ENCODE measurements at places on chromosomes 4 and X. TPM values are rescaled to one million over a fixed set of nuclear protein-coding genes. Genes with fewer than 3 reads are reported as not detected.

PABPC1L2A gene
- not detected for total RNA-seq

DNA sequence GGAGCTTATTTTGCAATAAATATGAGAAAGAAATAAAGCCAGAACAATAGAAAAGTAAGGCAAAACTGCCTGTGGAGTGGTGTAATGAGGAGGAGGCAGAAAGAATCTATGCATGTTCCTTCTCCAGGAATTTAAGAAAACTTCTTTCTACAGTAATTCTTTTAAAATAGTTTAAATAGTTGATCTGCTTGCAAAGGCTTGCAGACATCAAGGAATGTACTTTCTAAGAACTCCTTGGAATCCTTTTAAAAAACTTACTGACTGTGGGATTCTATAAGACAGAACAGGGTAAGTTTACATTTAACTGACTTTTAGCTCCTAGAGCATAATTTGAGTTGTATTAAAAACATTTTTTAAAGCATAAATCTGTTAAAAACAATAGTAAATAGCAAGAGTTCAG lies 63.2 kb upstream of the ALB start:
- no peak overlapping the region for H3K4me3 ChIP-seq
- H3K27ac ChIP-seq = no peak overlapping the region
- H3K36me3 ChIP-seq = no peaks in the 10 kb centered on the region

GRCh38 chrX:47169273-47169672 lies 24.3 kb downstream of the RBM10 start:
- no peak overlapping the region for H3K27ac ChIP-seq
- H3K27me3 ChIP-seq = peaks cover 6% of the 10 kb centered on the region
- H3K36me3 ChIP-seq = peaks cover 17% of the 10 kb centered on the region
- no peak overlapping the region for H3K4me3 ChIP-seq

DNA sequence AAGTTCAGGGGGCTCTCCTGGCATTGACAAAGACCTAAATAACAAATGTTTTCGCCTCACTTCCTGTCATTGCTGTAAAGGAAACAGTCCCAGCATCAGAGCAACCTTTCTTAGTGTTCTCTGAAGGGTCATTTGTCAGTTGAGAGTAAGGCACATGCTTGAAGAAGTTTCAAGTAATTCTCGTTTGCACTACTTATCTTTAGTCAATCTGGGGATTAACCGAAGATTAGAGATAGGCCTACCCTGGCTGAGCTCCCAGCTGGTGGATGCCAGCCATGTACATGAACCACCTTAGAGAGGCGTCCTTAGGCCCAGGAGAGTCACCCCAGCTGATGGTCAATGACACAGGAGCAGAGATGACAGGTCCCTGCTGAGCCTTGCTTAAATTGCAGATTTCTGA lies 189.9 kb upstream of the PGRMC2 start:
- H3K36me3 ChIP-seq = no peaks in the 10 kb centered on the region
- H3K27me3 ChIP-seq = no peaks in the 10 kb centered on the region
- no peak overlapping the region for H3K27ac ChIP-seq
- H3K4me1 ChIP-seq = no peaks in the 10 kb centered on the region
- H3K4me3 ChIP-seq = no peak overlapping the region

DNA sequence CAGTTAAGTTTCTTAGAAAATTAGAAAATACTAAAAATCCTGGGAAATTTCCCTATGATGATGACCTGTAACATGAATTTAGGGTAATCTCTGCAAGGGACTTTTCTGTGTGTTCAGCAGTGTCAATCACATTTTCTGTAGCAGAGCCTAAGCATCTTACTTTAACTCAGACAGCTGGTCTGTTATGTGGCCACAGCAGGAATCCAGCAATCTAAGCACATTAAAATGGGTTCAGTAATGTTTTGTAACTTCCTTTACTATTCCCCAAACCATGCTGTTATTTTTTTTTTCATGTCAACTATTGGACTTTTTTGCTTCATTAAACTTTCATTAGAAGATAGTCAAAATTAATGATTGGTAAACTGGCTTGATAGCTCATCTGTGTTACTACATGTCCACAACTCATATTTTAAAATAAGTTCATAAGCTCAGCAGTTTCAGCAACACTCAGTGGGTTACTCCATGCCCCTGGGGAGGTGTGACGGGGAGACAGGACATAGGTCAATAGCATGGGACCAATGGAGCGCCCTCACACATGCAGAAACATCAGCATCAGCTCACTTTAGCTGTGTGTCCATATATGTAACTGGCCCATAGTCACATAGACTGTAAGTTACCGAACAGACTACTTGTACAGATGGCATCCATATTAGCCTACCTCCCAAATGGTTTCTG lies 168.0 kb upstream of the PACRGL start:
- no peaks in the 10 kb centered on the region for H3K27me3 ChIP-seq
- DNase-seq = no peak
- H3K4me3 ChIP-seq = no peak overlapping the region
- no peaks in the 10 kb centered on the region for H3K4me1 ChIP-seq
- peaks cover 3% of the 10 kb centered on the region for H3K36me3 ChIP-seq
- H3K27ac ChIP-seq = no peak overlapping the region

DNA sequence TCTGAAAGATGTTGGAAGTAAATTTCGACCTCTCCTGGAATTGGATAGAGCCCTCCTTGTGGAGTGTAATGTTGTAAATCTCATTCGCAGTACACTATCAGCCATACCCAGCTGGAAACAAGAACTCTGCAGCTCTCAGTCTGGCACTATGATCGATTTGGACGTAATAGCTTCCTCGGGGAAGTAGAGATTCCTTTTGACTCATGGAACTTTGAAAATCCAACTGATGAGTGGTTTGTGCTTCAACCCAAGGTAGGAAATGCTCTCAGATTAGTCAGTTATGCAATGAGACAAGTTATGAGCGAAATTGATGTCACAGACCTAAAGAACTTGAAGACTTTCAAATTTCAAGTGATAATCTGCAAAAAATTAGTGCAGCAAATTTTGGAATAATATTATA lies 103.9 kb downstream of the SYTL5 start:
- no peak for DNase-seq
- H3K36me3 ChIP-seq = no peaks in the 10 kb centered on the region
- H3K27me3 ChIP-seq = peaks cover 9% of the 10 kb centered on the region
- H3K4me3 ChIP-seq = no peak overlapping the region
